ENCODE measurements at places on chromosomes 13 and 19. TPM values are rescaled to one million over a fixed set of nuclear protein-coding genes. Genes with fewer than 3 reads are reported as not detected.

Gene IL4I1
- 0.74 TPM for total RNA-seq

Gene GDF15
- 10.6 TPM for total RNA-seq

Gene DCT
- total RNA-seq: not detected

Gene ZNF497
- 1.2 TPM for total RNA-seq

Gene CGB5
- 0.61 TPM for total RNA-seq

Gene SLC1A6
- not detected for total RNA-seq

Gene PPP1R37
- 31.6 TPM for total RNA-seq

Gene KLK14
- total RNA-seq: 0.17 TPM

Gene SLITRK5
- 0.57 TPM for total RNA-seq

Gene SH2D3A
- total RNA-seq: 19.9 TPM

Gene OR4F17
- not detected for total RNA-seq

Gene LILRB5
- 0.05 TPM for total RNA-seq

Gene DHX34
- total RNA-seq: 36.8 TPM

Gene PPFIA3
- total RNA-seq: 6.1 TPM

Gene S1PR5
- 1.2 TPM for total RNA-seq

Gene OLFM2
- 11.8 TPM for total RNA-seq

Gene ZSCAN18
- 3.5 TPM for total RNA-seq

All from A549 treated with AZD2906 at 1 μM for 4 hours (cell line).